Neural crest cell (in vitro differentiated cells): ENCODE measurements at places on chromosomes 5 and 9. TPM values are rescaled to one million over a fixed set of nuclear protein-coding genes. Genes with fewer than 3 reads are reported as not detected.

DNA sequence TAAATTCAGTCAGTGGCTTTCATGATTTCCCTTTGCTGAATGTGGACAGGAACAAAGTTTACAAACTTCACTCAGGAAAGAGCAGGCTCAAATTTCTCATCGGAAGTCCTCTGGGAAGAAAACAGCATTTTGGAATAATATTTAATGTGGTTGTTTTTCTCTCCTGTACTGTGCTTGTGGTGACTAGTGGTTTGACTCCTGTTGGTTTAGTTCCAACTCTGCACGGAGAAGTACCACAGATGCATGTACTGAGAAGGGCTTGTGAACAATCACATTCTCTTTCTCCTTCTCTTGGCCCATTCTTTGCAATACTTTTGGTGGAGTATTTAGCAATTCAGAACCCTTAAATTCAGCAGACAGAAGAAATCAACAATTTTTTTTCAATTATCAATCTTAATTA lies 13.3 kb downstream of the MPDZ start:
- DNase-seq = no peak

DNA sequence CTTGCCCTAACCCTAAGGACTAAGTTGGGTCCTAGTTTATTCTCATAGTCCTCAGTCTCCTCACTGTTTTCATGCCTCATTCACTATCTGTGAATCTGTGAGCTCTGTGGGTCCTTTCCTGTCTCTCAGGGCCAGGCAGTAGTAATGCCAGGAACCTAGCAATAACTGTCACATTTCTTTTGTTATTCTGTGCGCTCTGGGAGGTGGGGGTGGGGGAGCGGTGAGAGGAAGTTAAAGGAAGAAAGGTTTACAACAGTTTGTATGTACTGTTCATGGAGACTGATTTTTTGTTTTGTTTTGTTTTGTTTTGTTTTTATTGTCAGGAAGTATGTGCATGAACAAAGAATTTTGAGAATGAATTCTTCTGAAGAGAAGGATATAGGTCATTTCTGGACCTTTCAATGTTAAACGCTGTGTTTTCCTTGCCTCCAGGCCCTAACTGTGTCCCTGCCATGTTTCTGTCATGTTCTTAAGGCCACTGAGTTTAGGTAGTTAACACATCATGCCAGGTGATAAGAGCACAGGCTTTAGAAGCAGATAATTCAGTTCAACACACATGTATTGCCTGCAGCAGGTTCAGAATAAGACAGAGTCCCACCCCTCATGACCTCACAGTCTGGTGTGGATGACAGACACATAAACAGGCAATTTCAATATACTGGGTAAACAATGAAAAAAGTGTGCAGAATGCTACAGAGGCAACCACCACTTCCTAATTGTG lies 13.3 kb upstream of the FEM1C start:
- no peak for DNase-seq

DNA sequence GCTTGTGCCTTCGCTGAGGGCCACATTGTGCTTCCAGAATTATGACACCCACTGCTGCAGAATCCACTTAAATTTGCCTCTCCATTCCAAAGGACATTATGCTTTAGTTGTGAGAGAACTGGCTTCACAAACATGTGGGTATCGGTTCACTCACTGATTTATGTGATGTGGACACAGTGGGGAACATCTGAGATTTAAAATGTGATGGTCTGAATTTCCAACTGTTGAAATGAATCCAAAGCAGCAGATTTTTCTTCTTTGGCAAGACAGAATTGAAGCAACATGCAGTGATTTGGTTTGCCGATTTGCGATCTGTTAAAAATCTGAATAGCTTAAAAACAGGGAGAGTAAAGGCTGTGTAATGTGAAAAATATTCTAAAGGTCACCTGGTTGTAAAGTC lies 20.3 kb downstream of the PCSK5 start:
- no peak for DNase-seq

GRCh38 chr5:39253196-39253595 lies 33.8 kb upstream of the FYB1 start:
- DNase-seq = no peak

GRCh38 chr5:113117543-113118115 lies 141.0 kb downstream of the DCP2 start:
- no peak for DNase-seq

DNA sequence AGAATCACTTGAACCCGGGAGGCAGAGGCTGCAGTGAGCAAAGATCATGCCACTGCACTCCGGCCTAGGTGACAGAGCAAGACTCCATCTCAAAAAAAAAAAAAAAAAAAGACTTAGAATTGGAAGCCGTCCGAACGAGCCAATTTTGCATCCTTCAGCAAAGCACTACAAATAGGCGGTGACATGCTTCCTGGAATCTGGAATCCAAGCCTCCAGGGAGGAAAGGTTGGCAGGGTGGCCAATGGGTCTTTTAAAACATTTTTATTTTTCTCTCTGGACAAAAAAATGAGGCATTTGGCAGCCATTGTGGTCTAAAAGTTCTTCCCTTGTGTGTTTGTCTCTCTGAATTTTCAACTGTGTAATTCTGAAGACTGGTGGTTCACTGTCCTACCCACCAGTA lies 26.4 kb downstream of the GGTA1 start:
- no peak for DNase-seq

DNA sequence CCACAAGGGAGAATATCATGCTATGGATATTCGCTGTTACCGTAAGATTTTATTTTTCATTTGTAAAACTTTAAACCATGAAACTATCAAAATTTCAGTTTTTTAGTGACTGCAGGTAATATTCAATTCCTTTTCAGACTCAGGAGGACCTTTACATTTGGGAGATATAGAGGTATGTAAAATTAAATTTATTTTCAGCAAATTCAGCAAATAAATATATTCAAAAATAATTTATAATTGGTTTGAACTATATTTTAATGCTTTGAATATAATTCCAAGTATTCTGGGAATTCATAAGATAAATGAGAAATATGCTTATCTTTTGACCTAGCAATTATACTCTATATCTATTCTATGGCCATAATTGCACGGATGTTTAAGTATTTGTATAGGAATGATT lies 7.6 kb downstream of the RFESD start:
- no peak for DNase-seq

DNA sequence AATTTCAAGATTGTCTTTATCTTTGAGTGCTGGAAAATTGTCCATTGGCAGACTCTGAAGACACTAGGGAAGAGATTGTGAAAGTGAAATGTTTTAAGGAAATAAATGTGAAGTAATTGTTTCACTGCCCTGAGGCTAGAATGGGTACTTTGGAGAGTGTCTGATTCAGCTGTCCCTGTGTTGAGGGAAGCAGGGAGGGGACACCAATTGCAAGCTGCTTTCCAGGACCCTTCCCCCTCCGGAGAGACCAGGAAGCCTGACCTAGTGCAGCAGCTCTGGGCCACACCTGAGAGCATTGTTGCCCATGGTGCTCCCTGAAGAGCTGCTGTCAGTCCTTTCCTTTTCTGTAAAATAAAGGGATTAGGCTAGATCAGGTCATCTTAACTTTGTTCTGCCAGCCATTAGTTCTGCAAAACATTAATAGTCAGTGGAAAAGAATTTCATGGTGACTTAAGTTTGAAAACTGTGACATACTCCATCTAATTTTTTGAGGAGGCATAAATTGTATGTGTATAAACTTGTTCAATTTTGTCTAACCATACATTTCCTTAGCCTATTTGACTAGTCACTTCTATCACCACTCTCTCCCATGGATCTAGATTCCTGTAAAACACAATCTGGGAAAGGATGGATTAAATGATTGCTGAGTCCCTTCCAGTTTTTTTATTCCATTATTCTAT lies 18.8 kb downstream of the MAP1B start:
- no peak for DNase-seq

- no peak for DNase-seq
Observed at GRCh38 chr9:72618811-72619210, 97.4 kb downstream of the TMC1 start.

- no peak for DNase-seq
Observed at GRCh38 chr5:170484847-170485615, 18.8 kb upstream of the KCNIP1 start.

DNA sequence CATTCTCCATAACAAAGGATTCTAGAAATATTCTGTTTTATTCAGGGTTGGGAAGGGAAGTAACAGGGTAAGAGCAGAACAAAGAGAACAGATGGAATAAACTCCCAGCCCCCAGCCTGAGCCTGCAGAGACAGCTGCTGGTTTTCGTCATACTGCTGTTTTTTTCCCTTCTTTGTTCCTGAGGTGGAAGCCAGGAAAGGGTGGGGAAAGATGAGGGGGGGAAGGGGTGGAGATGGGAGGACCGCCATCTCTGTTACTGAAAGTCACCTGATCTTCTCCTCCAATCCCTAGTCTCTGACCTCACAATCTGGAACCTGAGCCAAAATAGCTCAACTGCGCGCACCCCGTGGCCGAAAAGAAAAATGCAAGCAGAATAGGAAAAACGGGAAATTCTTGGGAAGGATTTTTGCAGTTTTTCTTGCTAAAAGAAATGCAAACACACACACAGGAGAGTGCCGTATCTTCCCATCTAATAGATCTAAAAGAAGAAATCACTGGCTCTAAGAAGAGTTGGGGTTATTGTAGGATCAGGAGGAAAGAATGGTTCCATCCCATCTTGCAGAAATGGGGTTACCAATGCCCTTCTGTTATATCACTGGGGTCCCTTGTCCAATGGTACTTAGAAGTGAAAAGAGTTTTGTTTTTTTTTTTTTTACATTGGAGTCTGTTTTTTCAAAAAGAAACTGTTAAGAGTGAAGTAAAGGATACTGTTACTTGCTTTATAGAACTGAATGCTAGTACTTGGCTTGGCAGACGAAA lies 57.9 kb downstream of the DIAPH1 start:
- peak; percentile 67 for DNase-seq

DNA sequence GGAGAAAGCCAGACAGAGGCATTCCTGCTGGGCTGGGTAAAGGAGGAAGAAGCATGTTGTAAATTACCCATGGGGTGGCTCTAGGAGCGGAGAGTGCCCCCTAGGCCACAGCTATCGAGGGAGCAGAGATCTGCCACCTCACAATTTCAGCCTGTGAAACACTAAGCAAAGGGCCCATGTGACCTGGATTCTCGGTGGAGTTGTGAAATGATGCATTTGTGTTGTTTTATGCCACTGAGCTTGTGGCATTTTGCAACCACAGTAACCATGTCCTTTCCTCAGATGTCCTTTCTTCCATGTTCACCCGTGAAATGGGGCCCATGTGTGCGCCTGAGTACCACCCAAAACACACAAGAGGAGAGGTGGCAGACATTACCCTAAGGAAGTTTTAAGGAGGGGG lies 159.3 kb downstream of the SYK start:
- DNase-seq = no peak

GRCh38 chr9:135785013-135785575 lies 83.1 kb downstream of the KCNT1 start:
- DNase-seq = no peak

Gene GLRA1
- total RNA-seq = 0.21 and 0.23 TPM in 2 replicates

DNA sequence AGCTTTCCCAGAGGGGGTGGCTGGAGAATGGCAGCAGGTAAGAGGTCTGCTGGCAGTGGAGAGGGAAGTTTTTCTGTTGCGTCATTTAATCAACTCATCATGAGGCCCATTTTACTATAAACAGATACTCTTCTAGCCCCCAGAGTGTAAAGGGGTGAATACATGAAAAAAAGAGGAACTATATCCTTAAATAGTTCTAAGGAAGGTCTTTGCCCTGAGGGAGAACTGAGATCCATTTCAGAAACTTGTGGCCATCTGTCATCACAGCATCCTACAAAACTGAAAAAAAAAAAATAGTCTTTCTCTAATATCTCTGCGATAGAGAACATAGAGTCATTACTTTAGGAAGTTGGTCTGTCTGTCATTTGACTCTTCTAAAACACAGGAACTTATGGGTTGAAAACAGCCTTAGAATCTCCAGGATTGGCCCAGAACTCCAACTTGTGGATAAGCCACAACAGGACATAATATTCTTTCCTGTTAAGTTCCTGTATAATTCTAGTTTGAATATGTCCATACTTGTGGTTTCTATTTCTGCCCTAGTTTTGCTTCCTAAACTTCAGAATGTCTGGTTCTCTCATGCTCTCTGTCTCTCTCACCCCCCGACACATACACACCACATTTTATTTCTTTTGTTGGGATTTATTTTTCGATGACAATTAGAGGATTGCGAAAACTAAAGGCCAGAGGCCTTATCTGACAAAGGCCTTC lies 238.5 kb upstream of the PIK3R1 start:
- no peak for DNase-seq

Gene C9
- not detected in 2 replicates for total RNA-seq

Gene GRXCR2
- not detected in 2 replicates for total RNA-seq
